ENCODE measurements at places on chromosomes 2 and 18.

DNA sequence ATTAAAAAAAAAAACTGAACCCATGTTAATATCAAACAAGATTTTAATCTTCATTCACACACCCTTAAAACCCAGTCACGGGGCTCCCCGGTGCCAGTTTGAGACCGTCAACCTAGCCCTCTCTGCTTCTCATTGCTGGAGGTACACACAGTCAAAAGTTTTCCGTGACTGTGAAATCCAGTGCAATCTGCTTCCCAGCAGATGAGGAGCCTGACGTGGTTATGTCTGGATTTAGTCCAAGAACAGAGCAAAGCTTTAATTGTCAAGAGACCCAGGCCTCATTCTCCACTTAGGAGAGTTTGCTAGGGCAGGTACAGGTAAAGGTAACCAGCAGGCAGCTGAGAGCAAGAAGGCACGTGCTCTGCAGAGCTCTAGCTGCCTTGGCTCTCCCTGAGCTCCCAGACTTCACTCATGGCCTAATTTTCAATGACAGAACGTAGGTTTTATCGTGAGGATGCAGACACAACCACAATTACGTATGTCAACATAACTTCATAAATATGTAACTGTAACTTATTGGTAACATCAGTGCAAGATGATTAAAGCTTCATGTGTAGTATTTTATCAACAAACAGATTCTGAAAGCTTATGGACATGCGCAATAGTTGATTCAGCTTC, 56.3 kb downstream of the SLC16A14 start:
- DNase-seq: no peak

DNA sequence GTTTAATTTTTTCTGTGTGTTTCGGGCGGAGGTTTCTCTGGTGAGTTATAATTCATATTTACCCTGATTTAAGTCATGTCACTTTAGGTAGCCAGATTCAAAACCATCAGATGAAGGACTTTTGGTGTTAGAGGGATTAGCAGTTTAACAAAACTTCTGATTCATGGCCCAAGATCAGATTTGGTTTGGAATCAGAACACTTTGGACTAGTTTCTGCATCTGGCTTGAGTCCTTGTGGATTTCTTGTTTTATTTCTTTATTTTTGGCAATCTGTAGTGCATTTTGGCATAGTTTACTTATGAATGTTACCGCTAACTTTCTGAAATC, 3.5 kb downstream of the NEDD4L start:
- no peak for DNase-seq

DNA sequence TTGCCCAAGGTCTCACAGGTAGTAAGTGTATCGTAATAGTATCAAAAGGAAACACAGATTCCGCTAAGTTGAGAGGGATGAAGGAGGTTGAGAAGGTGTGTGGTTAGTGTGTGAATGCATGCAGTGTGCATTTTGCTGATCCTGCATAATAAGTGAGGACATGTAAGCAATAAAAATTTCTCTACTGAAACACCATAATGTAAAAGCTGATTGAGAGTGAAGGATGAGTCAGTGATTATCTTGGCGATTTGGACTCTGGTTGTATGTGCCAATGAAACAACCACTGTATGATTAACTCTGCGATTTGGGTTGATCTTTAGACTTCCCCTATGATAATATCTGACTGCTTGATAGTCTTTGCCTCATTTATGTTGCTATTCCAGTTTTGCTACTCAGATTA, 16.7 kb upstream of the ADGRF3 start:
- DNase-seq: no peak

DNA sequence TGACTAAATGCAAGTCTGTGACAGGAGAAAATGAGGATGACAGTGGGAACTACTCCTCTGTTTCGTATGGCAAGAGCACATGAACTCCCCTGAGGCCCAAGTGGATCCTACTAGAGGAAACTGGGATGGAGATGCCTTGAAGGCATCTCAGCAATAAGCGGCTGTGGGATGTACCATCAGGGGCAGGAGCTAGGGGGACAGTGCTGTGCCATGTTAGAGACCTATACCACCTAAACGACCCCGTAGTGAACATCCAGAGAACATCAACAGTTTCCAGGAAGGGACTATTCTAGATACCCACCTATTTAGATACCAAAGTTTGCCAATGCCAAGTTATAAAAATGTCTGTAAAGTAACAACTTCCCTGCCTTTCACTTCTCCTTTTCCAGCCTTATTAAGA, 860.8 kb upstream of the ACVR2A start:
- DNase-seq: no peak

GRCh38 chr2:10184421-10184820, 61.9 kb downstream of the RRM2 start:
- no peak for DNase-seq

DNA sequence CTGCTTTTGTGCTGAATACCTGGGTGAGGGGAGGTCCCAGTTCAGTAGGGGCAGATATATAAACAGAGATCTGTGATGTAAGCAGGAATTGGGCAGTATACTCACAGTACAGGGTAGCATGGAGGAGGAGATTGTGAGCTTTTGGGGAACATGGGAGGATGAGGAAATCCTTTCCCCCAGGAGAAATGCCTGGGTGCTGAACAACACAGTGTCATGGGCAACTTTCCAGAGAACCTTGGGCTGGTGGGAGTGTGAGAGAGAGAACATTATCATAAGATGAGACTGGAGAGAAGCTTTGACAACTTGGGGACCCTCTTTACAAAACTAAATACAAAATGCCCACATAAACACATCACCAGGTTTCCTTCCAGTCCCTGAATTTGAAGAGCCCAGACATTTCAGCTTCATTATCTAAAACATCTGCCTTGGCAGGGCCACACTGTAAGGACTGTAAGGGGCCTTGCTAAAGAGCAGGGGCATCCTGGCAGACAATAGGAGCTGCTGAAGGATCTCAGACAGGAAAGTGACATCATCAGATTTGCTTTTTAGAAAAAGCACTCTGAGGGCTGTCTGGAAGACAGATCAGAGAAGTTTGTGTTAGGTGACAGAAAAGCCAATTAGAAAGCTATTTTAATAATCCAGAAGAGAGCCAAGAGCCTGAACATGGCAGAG, 303.1 kb upstream of the FBXO11 start:
- DNase-seq: no peak

DNA sequence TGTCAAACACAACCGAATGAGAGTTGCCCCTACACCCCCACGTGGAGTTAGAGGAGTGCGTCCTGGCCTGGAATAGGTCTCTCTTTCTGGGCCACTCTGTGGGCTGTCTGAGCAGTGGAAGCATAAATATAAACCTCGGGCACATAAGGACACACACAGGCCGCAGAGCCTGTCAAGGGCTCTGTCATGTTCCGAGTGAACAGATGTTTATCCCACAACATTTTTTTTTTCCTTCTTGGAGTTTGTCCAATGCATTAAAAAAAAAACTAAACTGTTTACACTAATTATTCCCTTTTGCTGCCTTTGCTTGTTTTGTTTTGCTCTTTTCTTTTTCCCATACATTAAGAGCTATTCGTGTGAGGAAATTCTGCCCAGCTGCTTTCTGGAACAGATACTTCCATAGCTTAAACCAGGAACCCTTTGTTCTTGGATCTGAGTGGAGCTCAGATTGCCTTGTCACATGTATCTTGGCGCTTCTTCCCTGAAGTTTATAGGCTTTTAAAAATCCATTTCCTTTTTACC, 228.3 kb upstream of the FOSL2 start:
- no peak for DNase-seq

GRCh38 chr2:69390471-69390870, 3.4 kb upstream of the GFPT1 start:
- no peak for DNase-seq

GRCh38 chr2:172373766-172374165, 53.6 kb upstream of the ITGA6 start:
- no peak for DNase-seq

DNA sequence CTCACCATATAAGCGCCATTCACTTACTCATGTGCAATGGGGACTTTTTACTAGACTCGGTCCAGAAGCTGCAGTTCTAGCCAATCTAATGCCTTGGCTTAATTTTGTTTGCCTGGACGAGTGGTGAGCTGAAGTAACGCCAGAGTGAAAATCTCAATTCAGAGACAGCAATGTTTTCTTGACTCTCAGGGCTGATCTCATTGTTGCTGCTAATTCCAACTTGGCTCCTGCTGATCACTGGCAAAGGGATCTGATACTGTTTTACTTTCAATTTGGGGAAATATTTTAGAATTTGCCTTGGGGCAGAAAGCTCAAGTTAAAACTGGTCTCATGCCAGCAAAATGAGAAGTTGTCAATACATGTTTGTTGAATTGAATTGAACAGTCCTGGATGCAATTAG, 906.6 kb upstream of the CDH2 start:
- no peak for DNase-seq

DNA sequence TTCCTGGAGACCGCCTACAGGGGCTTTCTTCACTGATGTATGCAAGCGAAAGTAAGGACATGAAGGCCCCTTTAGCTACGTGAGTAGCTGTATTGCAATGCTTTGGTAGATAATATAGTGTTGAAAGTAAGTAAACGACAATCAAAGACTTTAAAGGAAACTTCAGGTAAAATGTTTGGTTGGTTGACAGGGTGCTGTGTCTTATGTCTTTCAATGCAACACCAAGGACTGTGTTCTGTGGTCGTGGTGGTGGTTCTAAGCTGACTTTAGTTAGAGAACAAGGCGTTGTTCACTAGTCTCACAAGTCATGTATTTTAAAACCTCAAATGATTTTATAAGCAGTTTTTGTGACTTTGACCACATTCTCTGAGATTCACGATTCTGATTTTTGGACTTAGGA, 58.0 kb upstream of the CABYR start:
- DNase-seq: no peak

DNA sequence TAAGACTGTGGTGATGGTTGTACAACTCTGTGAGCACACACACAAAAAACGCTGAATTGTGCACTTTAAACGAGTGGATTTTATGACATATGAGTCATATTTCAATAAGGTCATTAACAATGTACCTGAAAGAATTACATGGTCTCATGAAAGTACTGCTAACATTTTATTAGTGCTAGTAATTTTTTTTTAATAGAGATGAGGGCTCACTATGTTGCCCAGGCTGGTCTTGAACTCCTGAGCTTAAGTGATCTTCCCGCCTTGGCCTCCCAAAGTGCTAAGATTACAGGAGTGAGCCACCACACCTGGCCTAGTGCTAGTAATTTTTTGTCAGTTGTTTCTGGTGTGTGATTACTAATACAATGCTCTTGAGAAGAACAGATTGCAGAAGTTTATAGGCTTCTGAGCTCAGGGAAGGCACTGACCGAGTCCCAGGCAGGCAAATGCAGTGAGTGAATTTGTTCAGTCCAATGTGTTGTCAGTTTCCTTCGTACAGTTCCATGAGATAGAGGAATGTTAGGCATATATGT, 177.0 kb downstream of the TGIF1 start:
- no peak for DNase-seq

Data from omental fat pad (tissue), 4 donors.